Fibroblast of skin of abdomen (primary cell): ENCODE measurements at places on chromosomes 1 and 21.
A peak's percentile ranks its signal among the peaks of the same experiment; 100 is the strongest.

DNA sequence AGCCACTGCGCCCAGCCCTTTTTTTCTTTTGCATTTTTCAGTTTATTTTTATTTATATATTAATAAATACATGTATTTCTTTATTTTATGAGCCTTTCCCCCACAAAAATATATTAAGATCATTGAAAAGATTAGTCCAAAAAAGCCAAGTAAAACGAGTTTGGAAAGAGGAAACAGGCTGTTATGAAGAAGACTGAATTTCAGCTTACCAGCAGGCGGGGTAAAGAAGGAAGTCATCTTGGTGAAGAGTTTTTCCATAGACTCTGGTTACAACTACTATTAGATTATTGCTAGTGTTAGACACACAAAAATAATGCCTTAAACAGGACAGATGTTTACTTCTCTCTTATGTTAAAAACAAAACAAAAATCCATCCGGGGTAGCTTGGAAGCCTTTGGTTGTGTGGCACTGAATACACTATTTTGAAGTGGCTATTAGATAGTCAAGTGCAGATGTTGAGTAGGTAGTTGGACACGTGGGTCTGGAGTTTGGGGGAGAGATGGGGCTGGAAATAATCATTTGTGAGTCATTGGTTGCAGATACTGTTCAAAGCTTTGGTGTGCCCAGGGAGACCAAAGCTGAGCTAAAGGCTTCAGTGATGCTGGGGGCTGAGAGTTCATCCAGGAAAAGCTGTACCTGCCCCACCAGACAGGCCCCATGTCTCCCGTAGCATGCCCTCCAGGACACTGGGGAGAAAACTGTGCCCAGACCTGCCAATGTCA is 8.7 kb upstream of the LRRC71 start:
- peak; percentile 55 for DNase-seq

DNA sequence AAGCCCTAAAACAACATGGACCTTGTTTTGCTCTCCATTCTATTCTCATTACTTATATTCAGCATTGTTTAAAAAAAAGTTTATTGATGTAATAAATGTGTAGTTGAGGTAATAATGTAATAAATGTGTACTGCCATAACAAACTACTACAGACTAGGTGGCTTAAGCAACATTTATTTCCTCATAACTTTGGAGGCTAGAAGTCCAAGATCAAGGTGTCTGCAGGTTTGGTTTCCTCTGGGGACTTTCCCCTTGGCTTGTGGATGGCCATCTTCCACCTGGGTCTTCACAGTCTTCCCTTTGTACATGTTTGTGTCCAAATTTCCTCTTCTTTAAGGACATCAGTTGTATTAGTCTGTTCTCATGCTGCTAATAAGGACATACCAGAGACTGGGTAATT is 93.1 kb downstream of the LMO4 start:
- no peak for DNase-seq

GRCh38 chr1:207966521-207966920 is 55.6 kb upstream of the CD34 start:
- DNase-seq = peak; percentile 20

GRCh38 chr1:198186916-198187580 is 30.2 kb downstream of the NEK7 start:
- DNase-seq = no peak

DNA sequence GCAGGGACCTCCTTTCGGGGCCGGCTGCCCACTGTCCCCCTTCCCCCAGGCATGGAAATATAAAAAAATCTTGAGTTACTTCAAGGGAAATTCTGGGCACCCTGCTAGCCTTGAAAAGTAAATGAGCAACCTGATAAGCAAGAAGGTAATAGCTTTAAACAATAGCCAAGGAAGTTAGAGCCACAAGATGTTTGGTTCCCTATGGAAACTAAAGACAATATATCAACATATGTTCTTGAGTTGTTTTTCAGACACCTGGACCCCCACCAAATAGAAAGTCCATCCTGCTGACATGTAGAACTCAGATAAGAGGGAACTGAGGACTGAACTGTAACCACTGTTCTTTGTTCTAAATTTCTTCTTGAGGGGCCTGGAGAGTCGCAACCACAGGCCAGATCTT is 19.3 kb upstream of the SLC35A3 start:
- no peak for DNase-seq

DNA sequence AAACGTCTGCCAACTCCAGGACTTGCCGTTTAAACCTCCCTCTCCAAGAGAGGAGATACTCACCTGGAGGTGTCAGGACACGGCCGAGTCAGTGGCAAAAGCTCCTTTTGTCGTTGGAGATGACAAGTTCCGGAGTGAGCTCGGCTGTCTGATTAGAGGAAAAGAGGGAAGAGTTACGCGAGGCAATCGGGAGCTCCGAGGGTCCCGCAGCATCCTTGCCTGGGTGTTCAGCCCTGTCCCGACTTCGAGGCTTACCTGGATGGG is 497 bp downstream of the ID3 start:
- DNase-seq = no peak

DNA sequence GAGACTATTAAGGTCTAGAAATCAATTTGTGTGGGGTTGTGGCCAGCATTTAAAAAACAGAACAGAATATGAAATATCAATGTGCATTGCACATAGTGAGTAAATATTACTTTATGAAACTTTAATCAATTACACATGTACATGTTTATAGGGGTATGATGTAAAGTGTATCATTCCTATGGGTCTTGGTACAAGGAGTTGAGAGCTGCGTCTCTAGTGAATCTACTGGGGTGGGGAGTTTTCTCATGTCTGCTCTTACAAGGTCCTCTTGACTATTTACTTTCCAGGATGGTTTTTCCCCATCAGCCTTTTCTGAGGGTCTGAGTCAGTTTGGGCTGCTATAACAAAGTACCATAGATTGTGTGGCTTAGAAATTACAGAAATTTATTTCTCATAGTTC is 75.8 kb downstream of the BACH1 start:
- DNase-seq = no peak

GRCh38 chr1:230020451-230020850 is 46.6 kb upstream of the GALNT2 start:
- no peak for DNase-seq

DNA sequence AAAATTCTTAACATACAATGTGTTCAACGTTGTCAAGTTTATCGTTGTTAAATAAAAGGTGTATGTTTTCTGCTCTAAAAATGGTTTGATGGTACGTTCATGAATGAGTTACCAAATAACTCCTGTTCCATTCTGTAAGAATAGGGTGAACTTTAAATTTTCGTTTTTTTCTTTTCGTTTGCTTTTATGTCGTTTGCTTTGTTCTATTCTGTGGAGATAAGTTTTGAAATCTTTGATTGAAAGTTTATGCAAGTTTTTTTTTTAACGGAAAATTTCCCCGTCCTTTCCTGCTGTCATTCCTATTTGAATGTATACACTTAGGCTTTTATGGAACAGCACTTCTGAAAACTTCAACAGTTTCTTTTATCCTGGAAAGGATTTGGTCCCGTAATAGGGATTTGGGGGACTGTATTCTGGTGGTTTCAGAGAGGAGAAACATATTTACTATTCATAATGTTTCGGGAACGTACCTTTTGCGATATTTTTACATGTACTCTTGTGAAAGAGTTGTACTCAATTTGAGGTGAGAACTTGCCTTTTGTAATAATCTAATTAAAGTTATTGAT is 1.7 kb downstream of the DR1 start:
- no peak for DNase-seq

GRCh38 chr1:21617126-21617738 is 51.9 kb downstream of the RAP1GAP start:
- no peak for DNase-seq

DNA sequence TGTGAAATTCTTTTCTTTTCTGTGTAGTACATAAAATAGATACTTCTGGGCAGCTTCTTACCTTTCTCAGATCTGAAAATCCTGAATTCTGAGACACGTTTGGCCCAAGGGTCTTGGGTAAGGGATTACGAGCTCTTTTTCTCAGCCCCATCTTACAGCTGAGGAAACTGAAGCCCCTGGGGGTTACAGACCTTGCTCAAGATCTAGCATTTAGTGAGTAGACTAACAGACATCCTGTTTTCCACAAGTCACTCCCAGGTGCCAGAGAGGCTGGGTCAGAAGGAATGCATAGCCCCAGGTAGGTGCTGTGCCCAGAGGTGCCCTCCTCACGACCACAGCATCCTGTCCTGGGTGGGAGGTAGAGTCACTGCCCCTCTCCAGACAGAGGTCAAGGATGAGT is 13.2 kb upstream of the CREG1 start:
- DNase-seq = no peak

- peak; percentile 62 for DNase-seq
Measured at GRCh38 chr21:27363719-27364477, 397.0 kb upstream of the ADAMTS5 start.

DNA sequence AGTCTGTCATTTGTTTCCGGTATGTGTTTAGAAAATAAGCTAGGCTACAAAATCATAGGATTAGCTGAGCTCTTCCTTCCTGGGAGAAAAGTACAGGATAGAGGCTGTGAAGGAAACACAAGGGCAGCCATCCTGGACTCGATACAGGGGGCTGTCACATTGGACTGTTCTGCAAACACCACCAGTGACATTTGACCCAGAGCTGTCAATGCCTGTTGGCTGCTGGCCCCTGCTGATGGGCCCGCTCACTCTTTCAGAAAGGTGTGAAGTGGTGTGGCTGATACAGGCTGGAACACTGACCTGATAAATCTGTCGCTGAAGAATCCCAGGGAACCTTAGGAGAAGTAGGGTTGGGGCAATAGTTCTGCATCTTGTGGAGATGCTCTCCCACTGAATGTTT is 183.1 kb downstream of the RHOU start:
- no peak for DNase-seq

DNA sequence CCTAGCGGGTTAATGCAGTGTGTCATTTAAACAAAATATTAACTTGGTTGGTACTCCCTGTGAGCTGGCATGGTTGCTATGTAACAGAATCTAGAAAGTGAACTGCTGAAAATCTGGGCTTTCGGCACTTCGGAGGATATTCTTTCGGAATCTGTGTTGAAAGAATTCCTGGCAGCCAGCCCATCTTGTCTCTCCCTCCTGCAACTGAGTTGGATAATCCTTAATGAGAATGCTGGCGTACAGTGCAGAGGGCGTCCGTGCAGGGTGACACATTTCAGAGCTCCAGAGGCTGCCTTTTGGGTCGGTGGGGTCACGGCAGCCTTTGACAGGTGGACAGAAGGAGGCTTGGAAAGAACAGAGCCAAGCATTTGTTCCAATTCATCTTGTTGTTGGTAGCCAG is 3.7 kb downstream of the KAZN start:
- peak; percentile 20 for DNase-seq

- DNase-seq = peak; percentile 57
Measured at GRCh38 chr1:145720878-145721671, 1.8 kb downstream of the CD160 start.

GRCh38 chr1:194473766-194474165 is 1287.4 kb upstream of the B3GALT2 start:
- DNase-seq = no peak

DNA sequence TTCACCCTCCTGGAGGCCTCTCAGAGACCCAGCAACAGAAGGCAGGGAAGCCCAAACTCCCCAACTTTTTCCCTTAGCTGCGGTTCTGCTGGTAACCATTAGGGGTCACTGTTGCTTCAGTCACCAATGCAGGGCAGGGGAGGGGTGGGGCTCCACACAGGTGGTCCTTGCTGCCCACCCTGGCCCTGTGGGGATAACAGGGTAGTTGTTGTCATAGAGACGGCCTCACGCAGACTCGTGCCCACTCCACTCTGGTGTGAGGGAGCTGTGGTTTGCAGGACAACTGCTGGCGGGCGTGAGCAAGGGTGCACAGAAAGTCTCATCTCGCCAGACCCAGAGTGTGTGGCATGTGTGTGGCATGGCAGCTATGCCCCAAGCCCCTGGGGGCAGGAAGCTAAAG is 19.9 kb downstream of the INSRR start:
- DNase-seq = no peak

- DNase-seq = peak; percentile 44
Measured at GRCh38 chr1:55631509-55631908, 416.3 kb upstream of the USP24 start.

DNA sequence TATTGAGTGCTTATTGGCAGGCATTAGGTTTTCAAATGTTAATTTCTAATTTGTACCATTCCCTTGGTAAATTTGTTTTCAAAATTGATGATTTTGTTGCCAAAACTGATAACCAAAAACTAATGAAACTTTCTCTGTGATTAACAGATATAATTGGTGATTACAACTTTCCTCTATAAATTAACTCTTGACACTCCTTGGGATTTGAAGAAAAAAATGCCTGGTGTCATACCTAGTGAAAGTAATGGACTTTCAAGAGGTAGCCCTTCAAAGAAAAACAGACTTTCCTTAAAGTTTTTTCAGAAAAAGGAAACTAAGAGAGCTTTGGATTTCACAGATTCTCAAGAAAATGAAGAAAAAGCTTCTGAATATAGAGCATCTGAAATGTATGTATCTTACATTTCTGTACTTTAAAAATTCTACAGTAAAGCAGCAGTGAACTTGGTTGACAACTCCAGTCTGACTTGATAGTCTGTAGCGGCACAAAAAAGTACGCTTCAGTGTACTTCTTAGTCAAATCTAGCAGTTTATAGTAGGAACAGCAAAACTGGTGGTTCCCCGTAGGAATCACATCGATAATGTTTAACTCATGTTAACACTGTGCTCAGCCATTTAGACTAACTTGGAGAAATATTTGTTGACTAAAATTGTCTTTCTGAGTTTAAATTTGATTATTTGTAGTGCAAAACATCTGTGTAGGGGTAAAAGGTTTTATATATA is 3.0 kb downstream of the USP1 start:
- peak; percentile 2 for DNase-seq

GRCh38 chr1:31434101-31434871 is 21.3 kb downstream of the SERINC2 start:
- DNase-seq = no peak

GRCh38 chr1:3759796-3760195 is 7.5 kb downstream of the CCDC27 start:
- DNase-seq = no peak

DNA sequence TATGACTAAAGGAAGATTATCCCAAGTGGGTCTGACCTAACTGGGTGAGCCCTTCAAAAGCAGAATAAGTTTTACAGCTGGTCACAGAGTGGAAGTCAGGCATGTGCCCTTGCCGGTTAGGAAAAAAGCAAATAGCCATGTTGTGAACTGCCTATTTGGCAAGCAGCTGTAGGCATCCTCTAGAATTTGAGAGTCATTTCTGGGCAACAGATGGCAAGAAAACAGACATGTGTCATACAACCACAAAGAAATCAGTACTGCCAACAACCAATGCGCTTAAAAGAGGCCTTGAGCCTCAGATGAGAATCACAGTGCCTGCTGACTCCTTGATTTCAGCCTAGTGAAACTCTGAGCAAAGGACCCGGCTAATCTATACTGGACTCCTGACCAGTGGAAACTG is 26.8 kb downstream of the LRRC53 start:
- DNase-seq = no peak
